ENCODE measurements at places on chromosomes 5 and 9. TPM values are rescaled to one million over a fixed set of nuclear protein-coding genes. Genes with fewer than 3 reads are reported as not detected.

DNA sequence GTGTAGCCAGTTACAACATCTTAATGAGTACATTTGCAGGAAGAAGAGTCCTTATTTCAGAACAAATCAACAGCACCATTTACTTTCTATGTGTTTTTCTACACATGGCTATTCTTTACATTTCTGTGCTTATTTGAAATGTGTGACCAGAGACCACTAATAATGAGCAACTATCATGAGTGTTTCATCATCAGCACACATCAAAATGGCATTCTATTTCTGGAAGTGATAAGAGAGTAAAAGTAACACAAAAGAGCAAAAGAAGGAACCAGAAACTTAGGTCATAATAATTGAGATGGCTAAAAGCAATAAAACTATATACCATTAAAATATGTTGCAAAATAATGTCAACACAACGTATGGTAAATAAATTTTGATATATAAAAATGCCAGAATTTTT, 159.7 kb downstream of the PBX3 start:
- no peak overlapping the region for H3K4me3 ChIP-seq
- peaks cover 25% of the 10 kb centered on the region for H3K4me1 ChIP-seq
- no peak for DNase-seq
- H3K27me3 ChIP-seq = no peaks in the 10 kb centered on the region

SLC34A3 gene
- total RNA-seq = not detected

PCDHB13 gene
- total RNA-seq = 1.0 TPM

DNA sequence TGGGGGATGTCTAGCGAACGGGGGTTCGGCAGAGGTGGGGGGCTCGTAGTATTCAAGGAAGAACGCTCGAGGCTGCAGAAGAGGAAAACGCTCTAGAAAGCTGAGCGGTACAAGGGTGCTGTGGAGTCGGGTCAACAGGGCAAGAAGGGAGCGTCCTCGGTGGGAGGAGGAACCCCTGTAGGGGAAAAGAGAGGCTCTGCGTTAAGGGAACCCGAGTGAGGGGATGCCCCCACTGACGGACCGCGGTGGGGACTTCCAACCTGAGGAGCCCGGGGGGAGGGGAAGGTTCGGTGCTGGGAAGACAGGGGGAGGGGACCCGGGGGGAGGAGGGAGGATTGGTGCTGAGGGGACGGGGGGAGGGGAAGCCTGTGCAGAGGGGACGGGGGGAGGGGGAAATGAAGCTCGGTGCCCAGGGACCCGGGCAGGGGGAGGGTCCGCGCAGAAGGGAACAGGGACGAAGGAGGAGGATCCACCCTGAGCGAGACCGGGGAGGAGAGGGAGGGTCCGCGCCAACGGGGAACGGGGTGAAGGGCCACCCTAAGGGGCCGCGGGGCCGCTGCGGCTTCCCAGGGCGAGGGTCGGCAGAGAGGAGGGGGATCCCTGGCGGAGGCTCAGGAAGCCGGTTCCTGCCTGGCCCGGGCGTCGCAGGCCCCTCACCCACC, 621 bp downstream of the NR6A1 start:
- peaks cover 29% of the 10 kb centered on the region for H3K4me1 ChIP-seq
- no peaks in the 10 kb centered on the region for H3K27me3 ChIP-seq
- no peak for DNase-seq
- peak overlapping the region; percentile 70 for H3K4me3 ChIP-seq
- no peaks in the 10 kb centered on the region for H3K36me3 ChIP-seq

DNA sequence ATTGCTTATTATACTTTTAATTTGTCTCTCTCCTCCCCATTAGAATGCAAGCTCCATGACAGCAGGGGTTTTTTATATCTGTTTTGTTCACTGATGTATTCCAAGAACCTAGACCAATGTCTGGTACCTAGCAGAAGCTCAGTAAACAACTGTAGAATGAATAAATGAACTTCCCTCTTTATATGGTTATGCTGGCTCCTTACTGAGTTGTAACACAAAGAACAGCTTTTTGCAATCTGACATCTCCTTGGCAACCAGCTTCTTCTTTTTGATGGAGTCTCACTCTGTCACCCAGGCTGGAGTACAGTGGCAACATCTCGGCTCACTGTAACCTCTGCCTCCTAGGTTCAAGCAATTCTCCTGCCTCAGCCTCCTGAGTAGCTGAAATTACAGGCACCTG, 13.6 kb downstream of the TRMO start:
- no peak overlapping the region for H3K4me3 ChIP-seq
- no peak for DNase-seq
- no peaks in the 10 kb centered on the region for H3K36me3 ChIP-seq
- no peaks in the 10 kb centered on the region for H3K4me1 ChIP-seq

GRCh38 chr5:154712518-154713437, 42.4 kb upstream of the LARP1 start:
- no peaks in the 10 kb centered on the region for H3K27me3 ChIP-seq
- H3K27ac ChIP-seq = peak overlapping the region; percentile 39
- H3K4me3 ChIP-seq = peak overlapping the region; percentile 22
- no peaks in the 10 kb centered on the region for H3K36me3 ChIP-seq

DNA sequence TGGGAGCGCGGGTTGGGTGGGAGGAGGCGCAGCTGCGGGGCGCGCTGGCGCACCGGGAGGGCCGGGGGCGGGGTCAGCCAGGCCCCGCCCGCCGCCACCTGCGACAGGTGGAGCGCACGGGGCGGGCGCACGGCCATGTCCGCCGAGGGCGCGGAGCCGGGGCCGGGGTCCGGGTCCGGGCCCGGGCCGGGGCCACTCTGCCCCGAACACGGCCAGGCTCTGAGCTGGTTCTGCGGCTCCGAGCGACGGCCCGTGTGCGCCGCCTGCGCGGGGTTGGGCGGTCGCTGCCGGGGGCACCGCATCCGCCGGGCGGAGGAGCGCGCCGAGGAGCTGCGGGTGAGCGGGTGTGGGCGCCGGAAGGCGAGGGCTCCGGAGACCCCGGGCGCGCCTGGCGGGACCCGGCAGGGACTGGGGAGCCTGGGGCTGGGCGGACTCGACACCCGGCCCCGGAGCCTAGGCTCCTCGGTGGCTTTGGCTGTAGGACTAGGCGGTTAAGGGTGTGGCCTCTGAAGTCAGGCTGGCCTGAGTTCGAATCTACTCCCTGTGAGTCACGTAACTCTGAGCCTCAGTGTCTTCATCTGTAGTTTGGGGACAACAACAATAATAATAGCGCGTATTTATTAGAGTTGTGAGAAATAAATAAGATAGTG, at the start of gene BSPRY:
TSS of gene BSPRY (plus strand) at position 97 of the 650 bp plus-strand sequence. CDS start at position 136, 39 bp downstream.
- peak within 1 kb of the TSS; percentile 43 for H3K4me3 ChIP-seq
- H3K27ac ChIP-seq = no peak within 1 kb of the TSS
- H3K4me1 ChIP-seq = 0 out of 2 replicates have a peak, but pooled peaks cover 3% of the 10 kb centered on the region
- H3K36me3 ChIP-seq = no peaks in the 10 kb centered on the region

GCNT4 gene
- 0.33 TPM for total RNA-seq

DNA sequence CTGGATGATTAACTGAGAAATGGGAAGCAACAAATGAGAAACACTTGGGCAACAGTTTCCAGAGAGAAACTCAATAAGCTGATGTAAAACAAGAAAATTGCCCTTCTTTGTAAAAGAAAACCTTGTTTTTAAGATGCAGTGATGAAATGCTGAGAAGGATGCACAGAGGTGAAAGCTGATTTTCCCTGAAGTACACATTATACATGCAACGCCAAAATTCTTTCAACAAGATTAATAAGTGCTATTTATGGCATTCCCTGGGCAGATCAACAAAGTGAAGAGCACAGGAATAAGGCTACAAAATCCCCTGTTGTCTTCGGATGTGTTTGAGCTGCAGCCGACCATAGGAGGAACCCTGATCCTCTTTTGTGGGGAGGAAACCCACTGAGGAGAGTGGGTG, 208.0 kb upstream of the ANKH start:
- no peak for DNase-seq
- H3K27ac ChIP-seq = no peak overlapping the region
- H3K4me3 ChIP-seq = no peak overlapping the region
- H3K27me3 ChIP-seq = no peaks in the 10 kb centered on the region

DNA sequence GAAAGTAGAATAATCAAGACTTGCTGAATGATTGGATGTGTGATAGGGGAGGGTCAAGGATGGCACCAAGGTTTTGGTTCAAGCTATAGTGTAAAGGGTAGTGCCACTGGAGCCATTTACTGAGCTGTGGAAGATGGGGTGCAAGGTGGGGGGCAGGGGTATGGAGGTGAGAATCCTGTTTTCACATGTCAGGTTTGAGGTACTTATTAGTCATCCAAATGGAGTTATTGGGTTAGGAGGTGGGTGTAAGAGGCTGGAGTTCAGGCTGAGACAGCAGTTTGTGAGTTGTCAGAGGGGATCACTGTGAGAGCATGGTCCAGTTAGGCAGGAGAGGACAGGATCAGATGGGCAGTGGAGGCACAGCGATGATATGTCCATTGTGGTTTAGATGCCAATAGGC, 8.9 kb downstream of the PCBD2 start:
- no peaks in the 10 kb centered on the region for H3K27me3 ChIP-seq

GRCh38 chr9:70590315-70590677, 175.8 kb upstream of the KLF9 start:
- no peaks in the 10 kb centered on the region for H3K27me3 ChIP-seq
- no peak overlapping the region for H3K4me3 ChIP-seq
- H3K36me3 ChIP-seq = no peaks in the 10 kb centered on the region
- H3K27ac ChIP-seq = no peak overlapping the region
- DNase-seq = no peak
- H3K4me1 ChIP-seq = no peaks in the 10 kb centered on the region

- no peak for DNase-seq
- H3K4me1 ChIP-seq = 0 out of 2 replicates have a peak, but pooled peaks cover 3% of the 10 kb centered on the region
- no peaks in the 10 kb centered on the region for H3K36me3 ChIP-seq
- no peak overlapping the region for H3K4me3 ChIP-seq
- H3K27me3 ChIP-seq = no peaks in the 10 kb centered on the region
Measured at GRCh38 chr9:33439731-33440130, 7.7 kb downstream of the AQP3 start.

DNA sequence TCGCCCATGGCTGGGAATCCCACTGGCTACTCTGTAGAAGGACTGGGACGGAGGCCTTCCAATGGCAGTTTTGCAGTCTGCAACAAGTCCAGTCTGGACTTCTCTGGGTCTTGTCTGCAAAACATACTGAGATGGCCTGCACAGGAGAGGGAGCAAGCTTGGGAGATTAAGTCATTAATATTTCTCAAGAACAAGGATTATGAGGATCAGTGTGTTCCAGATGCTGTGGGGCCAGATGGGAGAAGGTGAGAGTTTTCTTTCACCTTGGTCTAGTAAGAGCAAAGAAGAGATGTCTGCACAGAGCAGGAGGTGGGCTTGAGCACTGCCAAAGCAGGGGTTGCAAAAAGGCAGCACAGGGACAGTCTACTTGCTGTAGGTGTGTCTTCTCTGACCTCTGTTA, at the start of gene PDE6A:
TSS of gene PDE6A (minus strand) at position 128 of the 400 bp plus-strand sequence. CDS start at position 8, 120 bp downstream.
- no peak within 1 kb of the TSS for H3K4me3 ChIP-seq
- no peaks in the 10 kb centered on the region for H3K27me3 ChIP-seq
- no peaks in the 10 kb centered on the region for H3K36me3 ChIP-seq
- peaks cover 25% of the 10 kb centered on the region for H3K4me1 ChIP-seq
- peak within 1 kb of the TSS; percentile 67 for H3K27ac ChIP-seq

DNA sequence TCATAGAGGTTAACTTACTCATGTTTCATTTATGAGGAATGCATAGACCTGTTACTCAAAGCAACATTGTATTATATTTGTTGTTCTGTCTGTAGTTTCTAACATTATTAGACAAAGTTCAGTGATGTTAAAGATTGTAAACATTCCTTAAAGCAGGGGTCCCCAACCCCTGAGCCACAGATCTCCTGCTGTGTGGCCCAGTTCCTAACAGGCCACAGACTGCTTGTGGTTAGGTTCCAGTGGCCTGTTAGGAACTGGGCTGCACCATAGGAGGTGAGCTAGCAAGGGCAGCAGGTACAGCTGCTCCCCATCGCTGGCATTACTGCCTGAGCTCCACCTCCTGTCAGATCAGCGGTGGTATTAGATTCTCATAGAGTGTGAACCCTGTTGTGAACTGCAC, 181.1 kb downstream of the KDM4C start:
- no peaks in the 10 kb centered on the region for H3K36me3 ChIP-seq
- no peak for DNase-seq

DNA sequence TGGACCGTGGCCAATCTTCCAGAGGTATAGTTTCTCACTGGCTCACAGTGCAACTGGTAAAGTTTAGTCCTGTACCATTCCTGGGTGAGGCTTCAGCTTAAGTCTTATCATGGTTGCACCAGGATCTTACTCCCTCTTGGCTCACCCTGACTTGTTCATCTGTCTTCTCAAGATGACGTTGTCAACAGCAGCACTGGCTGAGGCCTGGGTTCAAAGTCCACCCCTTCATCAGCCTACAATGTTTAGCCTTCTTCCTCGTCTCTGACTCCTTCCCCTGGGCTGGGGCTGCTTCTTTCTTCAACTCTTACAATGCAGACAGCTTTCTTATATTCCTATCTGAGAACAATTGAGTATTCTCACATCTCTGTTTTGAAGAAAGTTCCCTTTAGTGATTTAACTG, 311.1 kb upstream of the CLINT1 start:
- DNase-seq = no peak
- H3K4me3 ChIP-seq = no peak overlapping the region
- no peaks in the 10 kb centered on the region for H3K4me1 ChIP-seq
- H3K27ac ChIP-seq = no peak overlapping the region
- no peaks in the 10 kb centered on the region for H3K27me3 ChIP-seq

GRCh38 chr9:68762570-68762969, 57.5 kb downstream of the PIP5K1B start:
- H3K36me3 ChIP-seq = no peaks in the 10 kb centered on the region
- H3K4me1 ChIP-seq = no peaks in the 10 kb centered on the region
- H3K27me3 ChIP-seq = no peaks in the 10 kb centered on the region
- DNase-seq = no peak
- no peak overlapping the region for H3K27ac ChIP-seq

DNA sequence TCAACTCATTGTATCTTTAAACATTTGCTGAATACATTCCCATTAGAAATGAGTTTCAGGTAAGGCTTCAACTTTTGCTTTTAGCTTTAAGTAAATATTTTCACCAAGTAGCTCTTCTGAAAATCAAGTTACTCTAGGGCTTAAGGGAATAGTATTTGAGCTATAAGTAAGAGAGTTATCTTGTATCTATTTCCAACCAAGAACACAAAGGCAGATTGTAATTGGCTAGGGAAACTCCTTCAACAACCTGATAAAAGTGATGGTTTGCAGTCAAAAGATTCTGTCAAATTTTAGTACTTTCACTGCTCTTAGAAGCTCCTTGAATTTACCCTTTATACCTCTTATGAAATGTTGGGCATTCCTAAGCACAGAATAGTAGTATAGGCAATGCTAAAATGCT, 13.0 kb downstream of the ELL2 start:
- H3K4me1 ChIP-seq = peaks cover 7% of the 10 kb centered on the region
- no peaks in the 10 kb centered on the region for H3K36me3 ChIP-seq
- DNase-seq = no peak
- H3K27ac ChIP-seq = no peak overlapping the region
- no peak overlapping the region for H3K4me3 ChIP-seq
- H3K27me3 ChIP-seq = no peaks in the 10 kb centered on the region

- no peaks in the 10 kb centered on the region for H3K36me3 ChIP-seq
- H3K27ac ChIP-seq = no peak overlapping the region
- H3K4me3 ChIP-seq = no peak overlapping the region
- no peaks in the 10 kb centered on the region for H3K4me1 ChIP-seq
- DNase-seq = no peak
- H3K27me3 ChIP-seq = no peaks in the 10 kb centered on the region
Measured at GRCh38 chr5:157594675-157595459, 19.3 kb upstream of the ADAM19 start.

ACSL6 gene
- 0.18 TPM for total RNA-seq

DNAJC25 gene
- total RNA-seq = 6.0 TPM

GRCh38 chr9:98208635-98209034, 16.2 kb upstream of the CORO2A start:
- no peaks in the 10 kb centered on the region for H3K4me1 ChIP-seq
- no peaks in the 10 kb centered on the region for H3K36me3 ChIP-seq
- H3K4me3 ChIP-seq = no peak overlapping the region
- no peak for DNase-seq

PTGR1 gene
- total RNA-seq = 46.0 TPM

All from Panc1 (cell line).